ENCODE measurements at places on chromosomes 6 and 20.

DNA sequence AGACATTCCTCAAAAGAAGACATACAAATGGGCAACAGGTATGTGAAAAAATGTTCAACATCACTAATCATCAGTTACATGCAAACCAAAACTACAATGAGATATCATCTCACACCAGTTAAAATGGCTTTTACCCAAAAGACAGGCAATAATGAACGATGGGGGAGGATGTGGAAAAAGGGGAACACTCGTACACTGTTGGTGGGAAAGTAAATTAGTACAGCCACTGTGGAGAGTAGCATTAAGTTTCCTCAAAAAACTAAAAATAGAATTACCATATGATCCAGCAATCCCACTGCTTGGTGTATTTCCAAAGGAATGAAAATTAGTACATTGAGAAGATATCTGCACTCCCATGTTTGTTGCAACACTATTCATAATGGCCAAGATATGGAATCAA is 8.6 kb upstream of the TMEM170B start:
- DNase-seq = no peak

GRCh38 chr6:81979329-81979728 is 226.8 kb upstream of the TENT5A start:
- DNase-seq = no peak

DNA sequence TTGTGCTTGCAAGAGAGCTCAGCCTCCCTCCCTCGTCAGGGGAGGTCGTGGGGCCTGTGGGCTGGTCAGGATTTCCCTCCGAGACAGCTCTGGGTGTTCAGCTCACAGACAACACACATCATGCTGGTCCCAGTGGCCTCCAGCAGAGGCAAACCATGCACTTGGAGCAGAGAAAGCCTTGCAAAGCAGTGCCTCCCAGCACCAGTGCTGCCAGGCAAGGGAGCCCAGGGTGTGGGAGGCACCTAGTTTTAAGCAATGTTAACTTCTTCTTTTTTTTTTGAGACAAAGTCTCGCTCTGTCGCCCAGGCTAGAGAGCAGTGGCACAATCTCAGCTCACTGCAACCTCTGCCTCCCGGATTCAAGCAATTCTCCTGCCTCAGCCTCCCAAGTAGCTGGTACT is 34.0 kb upstream of the INSM1 start:
- no peak for DNase-seq

DNA sequence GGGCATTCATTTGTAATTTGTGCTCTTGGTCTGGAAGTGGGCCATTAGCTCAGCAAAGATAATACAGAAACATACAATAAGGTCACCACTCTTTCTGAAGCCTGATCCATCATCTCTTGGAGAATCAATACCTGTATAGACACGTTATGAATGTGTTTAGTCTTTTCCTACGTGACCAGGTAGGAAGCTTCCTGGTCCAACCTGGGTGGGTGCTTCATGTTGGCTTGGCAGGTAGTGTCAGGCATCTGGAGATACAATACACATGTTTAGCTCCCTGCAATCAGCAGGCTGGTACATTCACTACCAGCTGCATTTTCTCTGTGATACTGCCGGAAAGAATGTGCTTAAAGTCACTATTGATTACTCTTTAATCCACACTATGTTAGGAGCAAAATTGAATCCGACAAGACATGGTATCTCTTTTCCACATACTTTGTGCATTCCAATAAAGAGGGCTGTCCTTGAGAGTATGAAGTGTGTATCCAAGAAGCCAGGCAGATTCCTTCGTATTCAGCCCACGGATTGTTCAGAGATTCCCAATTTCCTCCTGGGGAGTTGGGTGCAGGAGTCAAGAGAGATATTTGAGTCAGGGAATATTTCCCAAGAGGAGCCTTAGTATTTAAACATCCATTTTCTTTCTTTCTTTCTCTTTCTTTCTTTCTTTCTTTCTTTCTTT is 49.9 kb upstream of the RANBP9 start:
- DNase-seq = no peak

DNA sequence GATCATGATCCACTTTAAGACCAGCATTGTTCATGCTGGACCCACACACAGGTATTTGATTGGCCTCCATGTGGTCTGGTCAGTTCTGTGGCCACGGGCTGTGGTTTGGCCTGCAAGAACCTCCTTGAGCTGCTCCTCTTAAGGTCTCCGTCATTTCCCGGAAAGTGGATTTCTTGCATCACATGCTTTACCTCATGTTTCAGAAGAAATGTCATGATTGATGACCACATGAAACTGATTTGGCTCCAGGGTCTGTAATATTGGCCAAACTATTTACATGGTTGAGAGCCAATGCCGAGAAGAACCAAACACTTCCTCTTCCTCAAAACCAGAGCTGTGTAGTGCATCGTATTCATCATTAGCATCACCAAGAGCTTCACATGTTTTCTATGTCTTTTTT is 13.2 kb upstream of the RSPH3 start:
- DNase-seq = no peak

GRCh38 chr6:166282394-166283032 is 25.7 kb downstream of the PRR18 start:
- no peak for DNase-seq

DNA sequence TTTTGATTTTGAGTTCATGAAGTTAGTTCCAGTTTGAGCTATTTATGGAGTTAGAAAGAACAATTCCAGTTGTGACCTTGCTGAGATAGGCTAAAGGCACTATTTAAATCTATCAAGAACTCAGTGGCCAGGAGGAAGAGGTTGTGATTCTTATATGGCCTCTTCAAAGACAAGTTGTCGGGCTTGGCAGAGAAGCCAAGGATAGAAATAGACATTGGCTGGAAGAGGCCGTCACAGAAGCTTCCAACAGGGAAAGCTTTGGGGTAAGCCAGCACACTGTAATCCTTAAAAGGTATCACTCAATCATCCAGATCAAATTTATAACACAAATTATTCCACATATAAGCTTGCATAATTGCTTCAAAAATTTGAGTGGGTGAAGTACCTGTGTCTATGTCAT is 286.1 kb downstream of the SYNE1 start:
- no peak for DNase-seq
